Urinary bladder (tissue), 4 donors: ENCODE measurements at places on chromosomes 1 and 21. TPM values are rescaled to one million over a fixed set of nuclear protein-coding genes. Genes with fewer than 3 reads are reported as not detected.

IRF6 gene
- total RNA-seq: 25.0 TPM

TRIM17 gene
- 1.9 TPM for total RNA-seq

- no peak for DNase-seq
Measured at GRCh38 chr1:151775894-151776664, 12.8 kb upstream of the MRPL9 start.

DNA sequence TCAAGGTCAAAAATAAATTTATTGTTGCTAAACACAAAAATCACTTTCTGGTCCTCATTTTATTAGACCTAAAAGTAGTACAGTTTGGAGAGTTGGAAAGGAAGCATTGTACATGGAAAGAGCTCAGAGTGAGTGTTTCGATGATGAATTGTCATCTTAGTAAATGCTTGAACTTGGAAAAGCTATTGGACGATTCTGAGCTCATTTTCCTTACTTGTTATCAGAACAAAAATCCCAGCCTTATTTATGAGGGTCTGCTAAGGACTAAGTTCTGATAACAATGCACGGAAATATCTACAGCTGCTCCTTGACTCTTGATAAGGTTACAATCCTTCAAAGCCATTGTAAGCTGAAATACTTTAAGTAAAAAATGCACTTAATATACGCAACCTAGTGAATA, 710.0 kb upstream of the PTBP2 start:
- DNase-seq: no peak

KLF17 gene
- 0.95 TPM for total RNA-seq

GRCh38 chr1:10187026-10187334, 23.4 kb upstream of the KIF1B start:
- DNase-seq: no peak

DNA sequence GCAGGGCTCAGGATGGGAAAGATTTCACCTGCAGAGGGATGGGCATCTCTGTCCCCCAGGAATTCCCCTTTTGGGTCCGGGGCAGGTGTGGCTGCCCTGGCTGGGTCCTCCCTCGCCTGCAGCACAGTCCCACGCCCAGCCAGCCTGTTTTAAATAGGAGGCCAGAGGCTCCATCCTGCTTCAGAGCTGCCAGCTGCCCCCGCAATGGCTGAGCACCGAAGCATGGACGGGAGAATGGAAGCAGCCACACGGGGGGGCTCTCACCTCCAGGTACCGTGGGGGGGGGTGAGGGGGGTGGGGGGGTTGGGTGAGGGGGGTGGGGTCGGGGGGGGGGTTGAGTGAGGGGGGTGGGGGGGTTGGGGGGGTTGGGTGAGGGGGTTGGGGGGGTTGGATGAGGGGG, 3.6 kb downstream of the SCNN1D start:
- DNase-seq: no peak

- no peak for DNase-seq
Measured at GRCh38 chr1:101148980-101149379, 87.8 kb upstream of the S1PR1 start.

DNA sequence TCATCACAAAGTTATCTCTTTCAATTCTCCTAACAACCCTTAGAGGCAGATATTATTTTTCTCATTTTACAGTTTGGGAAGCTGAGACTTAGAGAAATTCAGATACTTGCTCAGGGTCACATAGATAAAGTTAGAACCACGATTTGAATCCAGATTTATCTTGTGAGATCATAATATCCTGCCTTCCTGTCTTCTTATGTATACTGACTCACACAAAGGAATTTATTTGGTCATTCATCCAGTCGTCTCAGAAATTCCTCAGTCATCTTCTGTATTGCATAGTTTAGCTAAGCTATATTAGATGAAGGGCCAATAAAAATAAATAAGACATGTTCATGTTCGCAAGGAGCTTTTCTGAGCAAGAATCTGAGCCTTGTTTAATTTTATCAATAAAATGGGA, 35.8 kb upstream of the RUNX1 start:
- DNase-seq: no peak

GUCA2A gene
- total RNA-seq: not detected

DNA sequence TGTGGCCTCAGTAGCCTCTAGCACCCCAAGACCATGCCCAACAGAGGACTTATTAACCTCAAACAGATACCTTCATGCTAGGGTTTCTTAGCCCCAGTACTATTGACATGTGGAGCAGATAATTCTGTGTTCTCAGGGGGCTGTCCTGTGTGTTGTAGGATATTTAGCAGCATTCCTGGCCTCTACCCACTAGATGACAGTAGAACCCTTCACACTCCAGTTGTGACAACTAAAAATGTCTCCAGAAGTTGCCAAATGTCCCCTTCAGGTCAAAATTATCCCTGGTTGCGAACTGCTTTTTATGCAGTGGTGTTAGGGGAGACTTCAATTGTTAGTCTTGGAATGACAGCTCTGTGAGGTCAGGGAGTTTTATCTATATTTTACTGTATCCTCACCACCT, 8.1 kb downstream of the KAZN start:
- DNase-seq: no peak

C8A gene
- not detected for total RNA-seq

DNA sequence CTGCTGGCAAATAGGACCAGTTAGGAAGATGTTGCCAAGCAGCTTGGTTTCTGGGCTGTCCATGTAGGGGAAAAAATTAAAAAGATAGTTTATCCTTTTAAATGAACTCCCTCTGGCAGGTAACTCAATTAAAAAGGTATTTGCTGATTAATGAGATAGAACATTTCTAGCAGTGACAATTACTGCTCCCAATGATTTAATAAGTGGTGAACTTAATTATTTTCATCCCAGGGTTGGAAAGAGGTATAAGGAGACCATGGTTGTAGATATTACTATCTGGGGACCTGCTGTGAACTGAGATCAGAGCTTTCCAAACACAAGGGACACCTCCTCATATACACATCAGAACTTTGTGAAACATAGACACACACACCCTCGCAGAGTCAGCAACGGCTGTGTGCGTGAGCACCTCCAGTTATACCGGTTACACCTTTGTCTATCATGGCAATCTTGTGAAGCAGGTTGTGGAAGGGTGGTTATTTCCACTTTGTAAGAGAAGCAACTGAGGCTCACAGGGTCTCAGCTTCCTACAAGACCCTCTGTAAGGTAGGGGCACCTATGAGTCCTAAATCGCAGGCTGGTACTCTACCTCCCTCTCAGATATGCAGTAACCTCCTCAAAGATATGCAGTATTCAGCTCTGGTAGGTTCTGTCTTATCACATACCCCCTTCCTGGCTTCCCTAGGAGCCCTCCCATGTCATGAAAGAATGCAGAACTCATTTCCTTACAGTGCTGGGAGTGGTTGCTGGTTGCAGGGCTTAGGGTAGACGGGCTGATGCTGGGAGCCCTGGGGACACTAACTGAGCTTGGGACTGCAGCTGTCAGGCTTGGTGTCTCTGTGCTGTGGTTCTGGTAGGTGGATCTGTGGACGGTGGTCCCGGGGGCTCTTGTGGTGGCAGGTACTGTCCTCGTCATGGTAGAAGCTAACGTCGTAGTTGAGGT, 18.5 kb upstream of the MAGOH start:
- DNase-seq: no peak

PTPRU gene
- 11.7 TPM for total RNA-seq
